Cardiac muscle cell (in vitro differentiated cells and primary cell): ENCODE measurements at places on chromosomes 5 and 9. TPM values are rescaled to one million over a fixed set of nuclear protein-coding genes. Genes with fewer than 3 reads are reported as not detected.

GRCh38 chr9:91611582-91611981 lies 187.9 kb upstream of the NFIL3 start:
- no peak for DNase-seq

GRCh38 chr9:123232332-123232731 lies 36.1 kb downstream of the STRBP start:
- DNase-seq: no peak

DNA sequence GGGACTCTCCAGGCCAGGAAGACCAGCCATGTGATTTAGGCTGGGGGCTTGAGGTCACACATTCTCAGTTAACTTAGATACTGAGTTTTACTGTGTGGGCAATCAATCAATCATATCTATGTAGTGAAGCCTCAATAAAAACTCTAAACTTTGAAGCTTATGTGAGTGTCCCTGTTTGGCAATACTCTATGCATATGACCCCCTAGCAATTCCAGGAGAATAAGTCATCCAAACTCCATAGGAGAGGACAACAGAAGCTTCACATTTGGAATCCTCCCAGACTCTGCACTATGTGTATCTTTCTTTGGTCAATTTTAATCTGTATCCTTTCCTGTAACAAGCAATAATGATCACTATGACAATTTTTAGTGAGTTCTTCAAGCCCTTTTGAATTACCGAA lies 216.8 kb upstream of the RGMB start:
- no peak for DNase-seq

DNA sequence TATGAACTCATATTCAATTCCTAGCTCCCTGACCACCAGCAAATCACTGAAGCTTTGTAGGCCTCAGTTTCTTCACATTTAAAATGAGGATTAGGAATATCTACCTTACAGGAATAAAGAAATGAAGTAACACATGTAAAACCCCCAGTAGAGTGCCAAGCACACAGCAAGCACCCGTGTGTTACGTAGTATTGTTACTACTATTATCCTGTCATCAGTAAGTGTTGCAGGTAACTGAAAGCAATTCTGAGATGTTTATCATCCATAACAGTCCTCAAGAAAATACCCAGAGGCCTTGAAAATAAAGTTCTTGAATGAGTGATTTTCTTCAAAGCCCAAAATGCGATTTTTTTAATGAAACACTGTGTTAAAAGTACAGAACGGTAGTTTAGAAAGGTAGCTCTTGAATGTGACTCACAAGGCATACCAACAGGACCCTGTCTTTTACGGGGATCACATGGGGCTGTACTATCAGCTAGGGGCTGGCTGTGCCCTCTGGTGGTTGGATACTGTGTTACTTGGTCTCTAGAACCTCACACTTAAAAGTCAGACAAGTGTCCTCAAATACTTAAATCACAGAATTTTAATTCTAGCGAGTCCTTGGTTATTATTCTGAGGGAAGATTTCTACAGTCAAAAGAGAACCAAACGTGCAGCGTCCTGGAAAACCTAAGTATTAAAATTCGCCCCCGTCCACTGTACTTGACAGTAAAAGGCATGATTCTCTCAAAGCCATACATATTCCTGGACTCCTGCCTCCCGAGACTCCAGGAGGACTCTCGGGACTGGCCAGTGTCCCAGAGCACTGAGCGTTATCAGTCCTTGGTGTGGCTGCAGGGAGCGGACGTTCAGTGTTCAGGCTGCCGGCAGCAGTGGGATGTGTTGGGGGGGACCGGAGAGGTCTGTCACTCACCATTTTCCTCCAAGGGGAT lies 725 bp downstream of the NDUFB6 start:
- DNase-seq: peak; percentile 81

DNA sequence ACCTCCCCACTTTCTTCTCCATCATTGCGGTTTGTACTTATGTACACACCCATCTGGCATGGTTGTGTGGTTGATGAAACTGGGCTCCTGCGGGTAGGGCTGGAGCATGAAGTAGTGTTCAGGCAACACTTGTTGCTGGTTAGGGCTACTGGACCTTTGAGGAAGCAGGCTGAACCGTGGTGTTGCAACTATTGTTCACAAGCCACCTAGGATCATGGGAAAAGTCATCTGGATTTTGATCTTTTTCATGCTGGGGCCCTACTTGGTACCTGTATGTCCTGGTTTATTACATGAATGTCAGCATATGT lies 40.1 kb upstream of the TIFAB start:
- no peak for DNase-seq

GRCh38 chr5:167769846-167770413 lies 521.5 kb upstream of the WWC1 start:
- DNase-seq: no peak

GRCh38 chr5:54403885-54404416 lies 51.5 kb upstream of the HSPB3 start:
- DNase-seq: no peak

DNA sequence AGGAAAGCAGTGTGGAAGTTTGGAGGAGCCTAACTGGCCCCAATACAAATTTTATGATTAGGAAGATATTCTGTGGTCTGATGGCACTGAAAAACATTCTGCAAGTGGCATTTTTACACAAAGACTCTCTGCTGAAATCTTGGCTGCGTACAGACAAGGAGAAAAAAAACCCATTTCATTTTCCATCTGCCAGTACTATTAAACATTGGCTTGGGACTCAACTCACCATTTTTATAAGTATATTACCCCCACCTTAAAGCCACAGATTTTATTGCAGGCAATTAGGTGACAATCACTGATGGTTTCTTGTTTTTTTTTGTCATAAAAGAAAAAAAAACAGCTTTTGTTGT lies 206.9 kb downstream of the PTTG1 start:
- no peak for DNase-seq

DNA sequence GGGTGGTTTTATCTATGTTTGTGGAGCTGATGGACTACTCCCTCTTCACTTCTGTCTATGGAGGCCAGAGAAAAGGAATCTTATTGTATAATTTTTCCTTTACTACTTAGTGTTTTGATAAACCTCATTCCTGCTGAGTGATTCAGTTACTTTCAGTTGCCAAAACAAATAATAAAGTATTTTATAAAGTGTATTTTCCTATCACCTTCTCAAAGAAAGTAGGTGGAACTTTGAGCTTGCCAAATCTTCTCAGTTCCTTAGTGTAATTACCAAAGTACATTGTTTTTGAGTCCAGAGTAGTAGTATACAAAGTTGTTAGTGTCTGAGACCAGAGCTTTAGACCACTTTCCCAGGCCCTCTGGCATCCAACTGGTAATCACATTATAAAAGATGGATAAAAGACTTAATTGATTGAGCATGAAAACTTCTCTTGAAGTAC lies 13.5 kb downstream of the RABGAP1 start:
- no peak for DNase-seq

GRCh38 chr9:130701059-130702022 lies 7.8 kb downstream of the EXOSC2 start:
- peak; percentile 90 for DNase-seq

GRCh38 chr5:74976651-74977050 lies 75.7 kb downstream of the GCNT4 start:
- no peak for DNase-seq

DNA sequence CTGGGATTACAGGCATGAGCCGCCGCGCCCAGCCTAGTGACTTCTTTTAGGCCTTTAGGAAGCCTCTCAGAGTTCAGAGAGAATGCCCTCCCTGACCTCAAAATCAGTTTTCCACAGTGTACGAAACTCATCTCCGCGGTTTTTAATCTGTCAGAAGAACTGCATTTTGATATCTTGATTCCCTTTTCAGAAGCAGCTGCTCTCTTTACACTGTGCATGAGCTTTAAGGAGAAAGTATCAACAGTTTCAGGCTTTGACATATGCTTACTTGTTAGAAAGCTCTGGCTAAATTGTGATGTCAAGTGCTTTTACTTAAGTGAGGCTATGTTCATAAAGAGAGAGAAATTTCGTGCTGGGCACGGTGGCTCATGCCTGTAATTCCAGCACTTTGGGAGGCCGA lies 74.6 kb downstream of the USP20 start:
- no peak for DNase-seq

DNA sequence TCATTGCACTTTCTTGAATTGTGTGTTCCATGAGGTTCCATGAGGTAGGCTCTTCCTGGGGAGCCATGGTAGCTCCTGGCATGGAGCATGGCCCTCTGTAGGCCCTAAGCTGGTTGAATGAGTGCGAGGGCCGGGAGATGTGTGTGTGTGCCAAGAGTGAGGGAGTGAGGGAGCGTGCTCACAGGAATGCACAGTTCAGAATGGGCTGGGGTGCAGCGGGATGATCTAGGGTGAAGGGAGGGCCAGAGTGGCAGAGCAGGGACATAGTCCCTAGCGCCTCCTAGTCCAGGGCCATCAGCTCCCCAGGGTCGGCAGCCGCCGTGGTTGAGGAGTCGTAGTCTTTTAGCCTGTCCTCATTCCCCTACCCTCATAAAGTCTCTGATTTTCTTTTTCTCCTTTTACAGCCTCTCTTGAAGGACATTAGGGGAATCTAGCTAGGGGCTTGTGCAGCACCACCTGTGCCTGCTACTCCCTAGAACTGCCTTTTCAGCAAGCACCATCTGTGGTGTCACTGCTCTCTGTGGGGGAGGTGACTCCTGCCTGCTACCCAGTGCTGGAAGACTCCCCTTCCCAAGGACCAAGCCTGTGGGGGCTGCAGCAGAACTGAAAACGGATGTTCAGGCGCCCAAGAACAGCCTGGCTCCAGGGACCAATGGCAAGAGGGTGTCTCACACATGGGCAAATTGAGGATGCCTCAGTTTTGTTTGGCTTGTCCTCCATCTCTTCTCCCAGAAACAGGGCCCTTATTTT lies 65.3 kb upstream of the PPARGC1B start:
- DNase-seq: no peak

GRCh38 chr9:34809504-34810186 lies 99.7 kb upstream of the CCL21 start:
- DNase-seq: peak; percentile 44

- peak; percentile 69 for DNase-seq
Measured at GRCh38 chr5:36683821-36684434, 77.5 kb downstream of the SLC1A3 start.

DNA sequence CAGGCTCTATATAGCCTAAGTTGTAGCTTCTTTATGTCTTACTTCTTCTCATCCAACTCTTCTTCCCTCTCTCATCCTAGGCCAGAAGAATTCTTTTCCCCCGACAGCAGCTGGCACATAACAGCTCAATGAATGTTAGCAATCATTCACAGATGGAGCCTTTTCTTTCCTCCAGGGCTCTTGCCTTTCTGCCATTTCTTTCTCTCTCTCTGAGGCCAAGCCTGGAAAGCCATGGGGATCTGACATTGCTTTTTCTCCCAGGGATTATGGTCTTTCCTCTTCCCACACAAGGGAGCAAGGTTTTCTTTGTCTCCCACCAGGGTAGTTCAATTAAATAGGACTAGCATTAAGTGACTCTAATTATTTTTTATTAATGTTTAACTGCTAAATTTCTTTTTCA lies 20.5 kb downstream of the SMIM15 start:
- DNase-seq: no peak

DNA sequence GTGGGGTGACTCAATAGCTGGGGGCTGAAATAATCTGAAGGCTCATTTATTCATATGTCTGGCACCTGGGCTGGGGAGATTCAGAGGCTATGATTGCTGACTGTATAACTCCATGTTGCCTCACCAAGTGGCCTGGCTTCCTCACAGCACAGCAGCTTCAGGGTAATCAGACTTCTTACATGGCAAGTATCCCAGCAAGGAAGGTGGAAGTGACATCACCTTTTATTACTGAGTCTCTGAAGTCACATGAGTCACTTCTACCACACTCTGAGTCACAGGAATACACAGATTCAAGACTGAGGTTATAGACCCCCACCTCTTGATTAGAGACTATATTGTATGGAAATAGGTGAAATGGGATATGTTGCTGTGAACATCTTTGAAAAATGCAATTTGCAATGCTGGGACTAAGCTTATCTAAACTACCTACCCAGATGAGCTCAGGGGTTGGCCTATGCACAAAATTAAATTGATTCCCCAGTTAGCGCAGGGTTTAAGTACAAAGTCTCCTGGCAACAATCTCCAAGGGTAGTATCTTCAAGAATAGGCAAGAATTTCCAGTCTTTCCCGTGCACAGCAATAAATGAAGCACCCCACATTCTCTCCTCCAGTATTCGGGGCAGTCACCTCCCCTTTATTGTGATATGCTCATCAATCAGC lies 553.1 kb downstream of the LRRC70 start:
- DNase-seq: no peak

GRCh38 chr9:108156270-108156998 lies 666.9 kb upstream of the KLF4 start:
- DNase-seq: no peak

- peak; percentile 85 for DNase-seq
Measured at GRCh38 chr9:96476591-96476990, 26.6 kb downstream of the HABP4 start.

DNA sequence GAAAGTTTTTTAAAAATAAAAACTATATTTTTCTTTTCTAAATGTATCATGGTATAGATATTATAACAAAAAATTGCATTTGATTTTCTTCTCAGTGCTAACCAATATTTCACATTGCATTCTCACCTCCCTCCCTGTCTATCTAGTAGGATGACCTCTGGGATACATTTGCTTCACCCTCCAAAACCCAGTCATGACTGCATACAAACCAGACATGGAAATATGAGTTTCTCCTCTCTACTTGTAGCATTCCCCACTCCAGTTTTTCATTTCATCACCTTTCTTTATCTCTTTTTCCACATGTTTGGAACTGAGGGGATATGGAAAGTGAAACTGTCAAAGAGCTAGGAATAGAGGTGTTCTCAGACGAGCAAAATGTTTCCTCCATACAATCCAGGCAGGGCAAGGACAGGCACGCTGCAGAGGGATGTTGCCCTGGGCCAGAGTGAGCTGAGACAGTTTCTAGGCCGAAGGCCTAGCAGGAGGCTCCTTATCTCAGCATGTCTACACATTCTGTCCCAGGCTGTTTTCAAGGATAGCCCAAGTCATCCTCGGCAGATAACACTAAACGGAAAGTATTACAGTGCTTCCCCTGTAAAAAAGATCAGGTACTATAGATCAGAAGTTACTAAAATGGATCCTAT lies 46.7 kb downstream of the MEF2C start:
- peak; percentile 60 for DNase-seq

DNA sequence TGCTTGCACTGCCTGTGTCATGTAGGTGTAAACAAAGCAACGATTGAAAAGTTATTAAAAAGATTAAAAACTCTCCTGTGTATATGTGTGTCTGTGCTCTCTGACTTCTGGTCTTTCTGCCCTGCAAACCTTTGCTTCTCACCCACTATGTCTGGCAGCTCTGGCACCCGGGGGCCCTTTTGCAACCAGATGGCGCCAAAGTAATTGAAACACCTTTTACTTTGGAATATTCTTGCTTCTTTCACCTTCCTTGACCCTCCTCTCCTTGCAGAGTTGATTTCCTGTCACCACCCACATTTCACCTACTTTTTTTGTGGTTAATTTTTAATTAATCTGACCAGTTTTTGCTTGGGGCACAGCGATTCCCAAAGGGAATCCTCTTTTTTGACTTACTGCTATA lies 275.5 kb downstream of the ARHGEF28 start:
- DNase-seq: peak; percentile 30

Gene SLC6A19
- 0.09 and 0.49 TPM in 2 replicates for total RNA-seq

Gene SPATA31D4
- not detected in 2 replicates for total RNA-seq

Gene LHX2
- total RNA-seq: 0.53 and 1.3 TPM in 2 replicates

Gene PCDHA12
- 9.5 and 10.5 TPM in 2 replicates for total RNA-seq

Gene MLANA
- not detected in 2 replicates for total RNA-seq

Gene PCDHA9
- total RNA-seq: 1.6 and 2.2 TPM in 2 replicates

Gene ECSCR
- total RNA-seq: not detected in 2 replicates

Gene NR2F1-AS1
- 0.25 and 0.45 TPM in 2 replicates for total RNA-seq

Gene NEUROG1
- not detected in 2 replicates for total RNA-seq
